ENCODE measurements at places on chromosomes 16 and 17.
A peak's percentile ranks its signal among the peaks of the same experiment; 100 is the strongest.

- no peak for DNase-seq
Observed at GRCh38 chr17:12983991-12984884, 33.6 kb downstream of the ELAC2 start.

DNA sequence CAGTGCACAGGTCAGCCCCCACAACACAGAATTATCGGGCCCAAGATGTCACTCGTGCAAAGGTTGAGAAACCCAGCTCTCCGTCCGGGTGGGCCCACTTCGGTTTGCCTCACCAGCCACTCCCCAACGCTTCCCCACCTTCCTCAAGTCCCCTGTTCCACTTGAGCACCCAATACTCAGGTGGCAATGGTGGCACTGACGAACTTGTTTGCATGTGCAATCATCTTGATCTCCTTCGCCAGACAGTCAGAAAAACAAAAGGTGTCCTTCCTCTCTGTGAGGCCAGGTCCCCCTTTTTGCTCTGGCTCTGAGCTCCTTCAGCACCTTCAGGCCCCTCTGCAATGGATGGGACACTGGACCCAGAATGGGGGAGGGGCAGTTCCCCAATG is 3.7 kb downstream of the GGA2 start:
- DNase-seq: no peak

DNA sequence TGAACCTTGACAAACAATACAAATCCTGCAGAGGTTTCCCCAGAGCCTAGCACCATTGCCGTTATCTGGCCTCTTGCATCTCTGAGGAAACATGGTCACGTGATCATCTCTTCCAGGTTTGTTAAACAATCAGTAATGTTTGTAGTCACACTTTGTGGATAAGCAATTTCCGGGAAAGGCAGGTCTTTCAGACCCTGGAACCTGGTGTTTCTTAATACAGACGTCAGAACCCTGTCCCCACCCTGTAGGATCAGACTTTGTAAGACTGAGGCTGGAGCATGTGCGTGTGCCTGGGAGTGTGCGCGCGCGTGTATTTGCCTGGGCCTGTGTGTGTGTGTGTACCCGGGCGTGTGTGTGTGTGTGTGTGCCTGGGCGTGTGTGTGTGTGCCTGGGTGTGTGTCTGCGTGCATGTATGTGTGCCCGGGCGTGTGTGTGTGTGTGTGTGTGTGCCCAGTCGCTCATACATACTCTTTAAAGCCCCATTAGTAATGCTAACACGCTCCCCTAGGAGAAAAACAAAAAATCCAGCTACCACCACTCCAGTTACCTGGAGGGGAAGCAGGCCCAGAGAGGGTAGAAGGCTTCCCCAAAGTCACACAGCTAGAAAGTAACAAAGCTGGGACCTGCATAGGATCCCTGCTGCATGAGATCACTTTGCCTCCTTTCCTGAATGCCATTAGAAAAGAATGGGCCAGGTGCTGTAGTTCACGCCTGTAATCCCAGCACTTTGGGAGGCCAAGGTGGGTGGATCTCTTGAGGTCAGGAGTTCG is 5.3 kb downstream of the CTNS start:
- DNase-seq: no peak

- no peak for DNase-seq
Observed at GRCh38 chr17:77392376-77393273, 251.9 kb downstream of the SEC14L1 start.

DNA sequence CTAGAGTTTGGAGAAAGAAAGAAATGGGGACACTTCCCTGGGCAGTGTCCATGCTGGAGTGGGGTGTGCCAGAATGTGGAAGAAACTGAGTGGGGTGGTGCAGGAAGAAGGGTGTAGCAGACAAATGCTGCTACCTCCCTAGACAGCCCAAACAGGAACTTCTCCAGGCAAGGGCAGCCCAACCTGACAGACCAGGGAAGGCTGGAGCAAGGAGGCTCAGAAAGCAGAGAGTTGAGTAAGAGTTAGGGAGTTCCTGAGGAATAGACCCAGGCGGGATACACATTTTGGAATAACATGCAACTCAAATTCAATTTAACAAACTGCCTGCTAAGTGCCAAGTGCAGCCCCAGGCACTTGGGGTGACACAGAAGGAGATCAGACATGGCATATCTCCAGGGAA is 1.0 kb upstream of the MYO18A start:
- peak; percentile 72 for DNase-seq

DNA sequence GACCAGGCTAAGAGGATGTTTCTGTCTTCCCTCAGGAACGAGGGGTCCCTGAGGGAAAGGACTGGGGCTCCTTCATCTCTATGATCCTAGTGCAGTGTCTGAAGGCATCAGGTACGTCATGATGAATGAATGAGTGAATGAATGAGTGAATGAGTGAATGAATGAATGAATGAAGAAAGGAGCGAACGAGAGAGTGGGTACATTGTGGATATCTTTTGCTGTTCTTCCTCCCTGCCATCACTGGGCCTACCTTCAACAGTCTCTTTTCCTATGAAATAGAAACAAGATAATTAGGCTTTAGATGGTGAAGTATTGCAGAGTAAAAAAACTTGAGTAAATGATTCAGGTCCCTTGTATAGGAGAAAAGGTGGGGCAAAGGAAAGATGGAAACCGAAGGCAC is 111.3 kb upstream of the CRHR1 start:
- DNase-seq: no peak

DNA sequence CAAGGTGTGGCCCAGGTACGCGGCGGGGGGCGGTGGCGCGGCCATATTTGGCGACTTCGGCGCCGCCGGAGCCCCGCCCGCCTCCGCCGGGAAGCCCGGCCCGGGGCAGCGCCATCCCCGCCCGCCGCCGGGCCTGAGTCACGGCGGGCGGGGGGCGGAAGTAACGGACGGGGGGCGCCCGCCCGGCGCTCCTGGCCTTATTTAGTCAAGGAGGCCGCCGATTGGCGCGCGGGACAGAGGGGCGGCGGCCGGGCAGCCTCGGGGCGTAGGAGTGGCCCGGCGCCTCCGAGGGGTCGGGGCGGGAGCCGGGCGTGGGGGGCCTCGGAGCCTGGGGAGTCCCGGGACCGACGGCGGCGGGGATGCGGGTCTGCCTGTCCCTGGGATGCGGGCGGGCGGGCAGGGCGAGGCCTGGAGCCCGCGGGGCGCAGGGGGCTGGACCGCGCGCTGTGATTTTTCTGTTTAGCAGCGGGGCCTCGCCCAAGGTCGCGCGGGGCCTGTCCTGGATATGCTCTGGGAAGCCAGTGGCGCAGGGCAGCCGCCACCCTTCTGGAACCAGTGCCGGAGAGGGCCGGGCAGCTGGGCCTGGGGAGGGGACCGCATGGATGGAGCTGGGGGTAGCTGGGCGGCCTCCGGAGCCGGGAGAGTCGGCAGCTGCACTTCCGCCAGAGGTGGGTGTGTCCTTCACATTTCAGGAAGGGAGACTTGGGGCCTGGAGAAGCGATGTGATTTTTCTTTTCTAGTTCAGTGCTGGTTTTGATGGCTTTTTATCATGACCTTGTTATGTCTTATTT is 2.3 kb upstream of the ACTG1 start:
- peak; percentile 83 for DNase-seq

GRCh38 chr17:38458521-38458920 is 30.3 kb downstream of the ARHGAP23 start:
- DNase-seq: no peak

GRCh38 chr17:7589891-7590691 is at the start of gene SOX15:
Gene SOX15, minus strand, starts transcription at chr17:7590094. Its CDS starts 418 bp downstream, at chr17:7589676.
- peak; percentile 90 for DNase-seq

GRCh38 chr16:10738231-10739077 is 5.2 kb upstream of the NUBP1 start:
- peak; percentile 83 for DNase-seq

DNA sequence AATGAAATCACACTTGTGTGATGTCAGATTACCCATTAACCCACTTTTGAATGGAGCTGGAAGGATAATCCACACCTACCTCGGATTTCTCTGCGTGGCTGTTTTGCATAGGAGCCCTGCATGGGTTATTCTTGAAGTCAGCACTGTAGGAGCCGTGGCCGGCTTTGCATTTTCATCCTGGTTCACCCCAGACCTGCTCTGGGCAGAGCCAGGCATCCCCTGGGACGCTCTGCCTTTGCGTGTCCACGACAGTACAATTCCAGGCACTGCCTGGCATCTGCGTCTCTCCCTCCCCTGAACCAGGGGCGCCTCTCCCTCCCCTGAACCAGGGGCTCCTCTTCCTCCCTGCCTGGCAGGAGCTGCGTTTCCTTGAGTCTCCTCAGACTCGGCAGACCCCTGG is 29.7 kb upstream of the ZNF750 start:
- DNase-seq: no peak

GRCh38 chr16:30711712-30712111 is 12.7 kb downstream of the SRCAP start:
- no peak for DNase-seq

DNA sequence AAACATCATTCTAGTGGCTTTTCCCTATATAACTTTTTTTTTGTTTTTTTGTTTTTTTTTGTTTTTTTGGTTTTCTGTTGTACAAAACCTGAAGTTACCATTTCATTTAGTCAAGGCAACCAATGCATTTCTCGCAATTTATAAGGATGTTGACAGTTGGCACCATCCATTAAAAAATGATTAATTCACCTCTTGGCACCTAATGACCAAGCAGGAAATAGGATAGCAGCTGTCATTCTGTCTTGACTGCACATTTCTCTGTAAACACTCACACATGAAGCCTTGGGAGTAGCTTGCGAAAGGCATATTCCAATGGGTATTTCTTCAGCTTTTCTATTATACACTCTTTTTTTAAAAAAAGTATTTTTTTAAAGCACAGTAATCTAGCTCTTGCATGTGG is 77.5 kb downstream of the SYCE1L start:
- DNase-seq: peak; percentile 35

DNA sequence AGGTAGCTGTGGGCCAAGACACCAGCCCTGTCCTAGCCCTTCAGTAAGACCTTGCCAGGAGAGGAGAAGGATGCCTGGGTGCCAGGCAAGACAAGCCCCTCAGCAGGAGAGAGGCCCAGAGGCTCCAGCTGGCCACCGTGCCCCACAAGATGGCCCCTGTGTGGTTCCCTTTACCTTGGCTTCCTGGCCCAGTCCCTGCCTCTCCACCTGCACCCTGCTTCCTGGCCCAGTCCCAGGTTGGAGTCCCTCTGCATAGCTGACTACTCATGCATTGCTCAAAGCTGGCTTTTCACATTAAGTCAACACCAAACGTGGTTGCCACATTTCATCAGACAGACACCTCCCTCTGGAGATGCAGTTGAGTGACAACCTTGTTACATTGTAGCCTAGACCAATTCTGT is 4.0 kb downstream of the SYNGR3 start:
- peak; percentile 92 for DNase-seq

DNA sequence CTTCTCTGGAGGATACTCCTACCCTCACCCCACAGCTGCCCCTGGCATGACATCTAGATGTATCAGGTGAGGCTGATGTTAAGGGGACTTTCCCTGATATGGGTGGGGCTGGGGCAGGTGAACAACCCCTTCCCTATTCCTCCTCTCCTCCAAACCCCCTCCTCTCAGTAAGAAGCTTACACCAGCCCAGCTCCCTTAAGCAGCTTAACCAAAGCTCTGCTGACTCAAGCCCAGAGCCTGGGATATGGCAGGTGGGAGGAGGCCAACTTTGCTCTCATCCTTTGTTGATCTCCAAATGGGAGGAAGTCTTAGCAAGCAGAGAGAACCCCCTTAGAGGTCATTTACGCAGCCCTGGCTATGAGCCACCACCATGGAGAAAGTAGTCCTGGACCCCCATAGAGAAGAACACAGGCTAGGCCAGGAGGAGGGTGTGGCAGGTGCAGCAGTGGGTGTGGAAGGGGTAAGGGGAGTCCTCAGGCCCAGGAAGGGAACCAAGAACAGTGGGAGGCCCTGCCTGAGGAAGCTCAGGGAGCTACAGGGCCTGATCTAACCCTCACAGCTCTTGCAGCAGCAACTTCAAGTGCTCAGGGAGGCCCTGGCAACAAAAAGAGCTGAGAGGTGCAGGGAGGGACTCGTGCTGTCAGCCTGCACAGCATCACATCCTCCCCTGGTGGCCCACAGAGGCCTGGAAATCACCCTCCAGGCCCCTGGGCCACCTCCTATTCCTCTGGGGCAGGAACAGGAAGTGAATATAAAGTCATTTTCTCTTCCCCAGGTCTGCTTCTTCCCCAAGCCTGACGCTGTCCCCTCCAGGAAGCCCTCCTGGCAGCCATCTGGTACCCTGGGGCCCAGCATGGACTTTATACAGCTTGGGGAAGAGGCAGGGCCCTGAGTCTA is 2.9 kb downstream of the UNC119 start:
- no peak for DNase-seq

DNA sequence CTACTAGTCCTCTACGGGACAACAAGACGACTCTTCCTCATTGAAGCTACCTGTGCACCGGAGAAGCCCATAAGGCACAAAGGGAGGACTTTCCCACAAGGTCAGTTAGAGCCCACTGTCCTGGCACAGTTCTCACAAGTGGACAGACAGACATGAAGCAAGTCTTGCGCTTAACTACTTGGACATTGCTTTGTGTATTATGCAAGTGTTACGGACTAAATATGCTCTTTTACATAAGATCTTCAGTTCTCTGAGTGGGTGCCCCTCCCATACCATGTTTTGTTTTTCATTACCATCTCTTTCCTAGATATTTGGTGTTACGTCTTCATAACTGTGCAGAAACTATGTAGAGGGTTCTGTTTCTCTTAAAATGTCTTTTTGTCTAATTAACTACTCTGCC is 18.1 kb downstream of the ANKRD40CL start:
- DNase-seq: no peak

- DNase-seq: no peak
Observed at GRCh38 chr17:15406081-15406480, 61.3 kb downstream of the CDRT4 start.

DNA sequence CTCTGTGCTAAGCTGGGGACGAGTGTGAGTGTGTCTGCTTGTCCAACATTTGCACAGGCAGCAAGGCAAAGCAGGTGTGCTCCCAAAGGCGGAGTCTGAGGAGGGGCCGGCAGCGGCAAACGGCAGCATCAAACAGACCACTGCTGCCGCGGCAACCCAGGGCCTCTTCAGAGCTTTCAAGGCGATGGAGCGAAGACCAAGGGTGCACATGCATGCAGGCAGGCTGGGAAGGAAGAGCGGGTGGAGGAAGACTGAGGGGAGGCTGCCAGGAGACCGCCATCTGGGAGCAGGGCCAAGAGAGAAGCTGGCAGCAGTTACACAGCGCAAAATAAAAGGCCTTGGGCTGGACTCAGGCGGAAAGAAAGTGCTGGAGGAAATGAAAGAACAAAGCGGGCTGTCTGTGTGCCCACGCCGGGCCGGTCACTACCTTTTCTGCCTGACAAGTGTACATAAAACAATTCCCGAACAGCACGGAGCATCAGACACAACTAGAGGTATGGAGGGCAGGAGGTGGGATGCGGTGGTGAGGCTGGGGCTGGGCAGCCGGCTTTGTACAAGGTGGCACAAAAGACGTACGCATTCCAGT is 8.5 kb downstream of the TIMM22 start:
- peak; percentile 28 for DNase-seq

GRCh38 chr17:28090551-28090950 is 48.1 kb downstream of the NLK start:
- DNase-seq: no peak

DNA sequence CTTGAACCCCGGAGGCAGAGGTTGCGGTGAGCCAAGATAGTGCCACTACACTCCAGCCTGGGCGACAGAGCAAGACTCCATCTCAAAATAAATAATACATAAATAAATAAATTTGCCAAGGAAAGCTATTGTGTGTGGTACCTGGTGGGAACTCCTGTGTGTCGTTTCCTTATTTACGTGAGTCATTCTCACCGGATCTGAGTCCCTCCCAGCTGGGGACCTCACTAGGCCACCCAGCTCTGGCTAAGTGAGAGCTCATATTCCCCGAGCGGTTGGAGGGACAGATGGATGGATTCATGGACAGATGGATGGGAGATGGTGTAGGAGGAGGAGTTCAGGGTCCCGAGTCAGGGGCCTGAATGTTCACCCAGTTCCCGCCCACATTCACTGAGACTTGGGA is 22.9 kb upstream of the C1QL1 start:
- DNase-seq: no peak

- no peak for DNase-seq
Observed at GRCh38 chr16:89737341-89738071, 16.2 kb downstream of the ZNF276 start.
